ENCODE measurements at places on chromosomes 11 and 22.

GRCh38 chr22:47091246-47091651, 328.8 kb downstream of the TBC1D22A start:
- DNase-seq, result no peak

DNA sequence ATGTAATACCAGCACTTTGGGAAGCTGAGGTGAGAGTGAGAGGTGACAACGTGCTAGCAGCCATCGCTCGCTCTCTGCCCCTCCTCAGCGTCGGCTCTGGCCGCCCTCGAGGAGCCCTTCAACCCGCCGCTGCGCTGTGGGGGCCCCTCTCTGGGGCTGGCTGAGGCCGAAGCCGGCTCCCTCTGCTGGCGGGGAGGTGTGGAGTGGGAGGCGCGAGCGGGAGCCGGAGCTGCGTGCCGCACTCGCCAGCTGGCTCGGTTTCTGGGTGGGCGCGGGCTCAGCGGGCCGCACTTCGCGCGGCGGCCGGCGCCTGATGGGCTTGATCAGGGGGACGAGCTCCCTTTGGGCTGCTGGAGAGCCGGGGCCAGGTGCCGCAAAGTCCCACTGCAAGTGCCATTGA, 98.9 kb upstream of the UBASH3B start:
- peak; percentile 84 for DNase-seq

DNA sequence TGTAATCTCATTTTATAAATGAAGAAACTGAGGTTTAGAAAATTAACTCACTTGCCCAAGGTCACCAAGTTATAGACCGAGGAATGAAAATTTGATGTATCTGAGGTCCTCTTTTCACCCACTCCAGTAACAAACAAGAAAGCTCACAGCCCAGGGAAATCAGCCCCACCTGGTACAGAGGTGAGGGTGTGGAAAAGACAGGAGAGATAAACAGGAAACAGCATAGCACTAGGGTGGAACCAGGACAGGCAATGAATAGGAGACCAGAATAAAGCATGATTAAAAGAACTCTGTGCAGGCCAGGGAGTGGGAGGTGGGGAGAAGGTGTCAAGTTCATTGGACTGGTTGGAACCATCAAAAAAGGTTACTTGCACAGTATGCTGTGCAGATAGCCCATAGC, 46.2 kb upstream of the SMCO4 start:
- DNase-seq, result no peak

GRCh38 chr11:92136797-92137196, 87.8 kb upstream of the FAT3 start:
- no peak for DNase-seq

DNA sequence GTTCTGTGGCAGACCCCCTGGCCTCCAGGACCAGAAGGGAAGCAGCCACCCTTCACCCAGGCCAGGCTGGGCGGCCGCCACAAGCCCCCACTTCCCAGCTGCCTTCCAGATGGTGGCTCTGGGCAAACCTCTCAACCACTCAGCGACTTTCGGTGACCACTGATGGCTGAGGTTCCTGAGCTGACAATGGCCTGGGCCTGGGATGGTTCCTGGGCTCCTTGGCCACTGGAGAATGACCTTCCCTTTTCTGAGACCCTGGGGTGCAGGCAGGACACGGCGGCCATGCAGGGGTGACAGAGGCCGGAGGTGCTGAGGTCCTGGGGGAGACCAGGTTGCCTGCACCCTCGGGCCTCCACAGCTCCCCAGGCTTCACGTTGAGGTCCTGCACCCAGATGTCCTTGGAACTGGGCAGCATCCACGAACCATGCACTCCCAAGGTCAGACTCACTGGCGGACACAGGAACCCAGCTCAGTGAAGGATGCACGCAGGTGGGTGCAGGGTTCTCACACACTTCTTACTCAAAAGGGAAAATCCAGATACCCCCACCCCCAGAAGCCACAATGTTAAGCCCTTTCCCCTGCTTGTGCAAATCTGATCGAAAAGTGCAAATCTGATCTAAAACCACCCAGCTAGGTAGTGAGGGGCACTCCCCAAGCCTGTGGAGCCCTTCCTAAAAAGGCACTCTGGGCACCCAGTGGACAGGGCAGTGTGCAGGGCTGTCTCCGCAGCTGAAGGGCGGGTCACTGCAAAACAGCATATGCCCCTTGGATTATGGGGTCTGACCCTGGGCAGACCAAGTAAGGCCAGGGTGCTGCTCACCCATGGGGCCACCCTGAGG, 13.9 kb upstream of the PHLDA2 start:
- DNase-seq, result no peak

- DNase-seq, result peak; percentile 79
These were observed 1.1 kb downstream of the MTFP1 start for GRCh38 chr22:30426388-30427353.

DNA sequence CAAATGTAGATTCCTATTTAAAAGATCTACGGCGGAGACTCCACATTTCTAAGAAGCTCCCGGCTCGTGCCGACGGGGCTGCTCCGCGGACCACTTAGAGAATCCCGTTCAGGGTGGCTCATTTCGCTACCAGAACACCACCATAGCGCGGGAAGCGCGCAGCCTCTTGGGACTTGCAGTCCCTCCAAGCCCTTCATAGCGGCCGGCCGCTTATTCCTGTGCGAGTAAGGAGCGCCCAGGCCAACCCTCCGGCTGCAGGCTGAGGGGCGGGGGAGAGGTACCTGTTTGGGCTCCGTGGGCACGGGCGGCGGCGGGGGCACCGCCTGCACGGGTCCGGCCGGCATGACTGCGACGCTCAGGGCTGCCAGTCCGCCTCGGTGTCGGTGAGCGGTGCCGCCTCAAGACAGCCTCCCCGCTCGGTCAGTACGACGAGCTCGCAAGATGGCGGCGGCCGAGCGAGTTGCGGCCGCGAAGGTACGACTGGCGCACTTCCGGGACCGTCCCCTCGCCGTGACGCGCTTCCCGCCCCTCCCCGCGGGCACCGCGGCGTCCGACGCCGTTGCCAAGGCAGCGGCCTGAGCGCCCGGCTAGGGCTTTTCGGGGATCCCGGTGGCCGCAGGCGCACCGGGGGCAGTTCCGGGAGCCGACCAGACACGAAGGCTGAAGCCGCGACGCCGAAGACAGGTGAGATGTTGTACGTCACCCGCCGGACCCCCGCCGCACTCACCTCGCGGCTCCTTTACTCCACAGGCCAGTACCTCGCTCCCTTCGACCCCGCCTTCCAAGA, at the start of the genes CCDC157 and SF3A1:
Gene CCDC157 (plus strand): TSS at position 559 of the 787 bp plus-strand sequence. CDS start 8,994 bp downstream, outside the sequence.
Gene SF3A1 (minus strand): TSS at position 446 of the 787 bp plus-strand sequence. CDS start 102 bp downstream, at position 344.
- DNase-seq, result peak; percentile 93

DNA sequence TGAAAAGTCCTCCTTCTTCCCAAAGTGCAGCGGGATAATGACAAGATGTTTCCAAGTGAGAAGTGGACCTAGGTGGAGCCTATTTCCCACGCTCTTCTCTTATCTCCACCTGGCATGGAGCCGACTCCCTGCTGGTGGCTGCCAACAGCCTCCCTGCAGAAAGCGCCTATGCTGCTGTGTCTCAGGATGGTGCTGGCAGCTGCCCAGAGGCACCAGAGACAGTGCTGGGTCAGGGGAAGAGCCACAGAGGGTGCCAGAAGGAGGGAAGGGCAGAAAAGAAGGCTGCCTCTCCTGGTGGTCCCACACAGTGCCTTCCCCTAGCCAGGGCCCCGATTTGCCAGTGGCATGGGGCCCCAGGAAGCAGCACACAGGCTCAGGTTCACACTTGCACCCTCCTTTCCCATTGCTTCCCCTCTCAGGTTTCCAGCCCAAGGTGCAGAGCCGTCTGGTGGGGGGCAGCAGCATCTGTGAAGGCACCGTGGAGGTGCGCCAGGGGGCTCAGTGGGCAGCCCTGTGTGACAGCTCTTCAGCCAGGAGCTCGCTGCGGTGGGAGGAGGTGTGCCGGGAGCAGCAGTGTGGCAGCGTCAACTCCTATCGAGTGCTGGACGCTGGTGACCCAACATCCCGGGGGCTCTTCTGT, 19.0 kb downstream of the CD5 start:
- DNase-seq, result no peak

- no peak for DNase-seq
These were observed 36.9 kb downstream of the MAML2 start for GRCh38 chr11:96306071-96306470.

- DNase-seq, result no peak
These were observed 10.1 kb downstream of the MCM5 start for GRCh38 chr22:35409783-35410662.

DNA sequence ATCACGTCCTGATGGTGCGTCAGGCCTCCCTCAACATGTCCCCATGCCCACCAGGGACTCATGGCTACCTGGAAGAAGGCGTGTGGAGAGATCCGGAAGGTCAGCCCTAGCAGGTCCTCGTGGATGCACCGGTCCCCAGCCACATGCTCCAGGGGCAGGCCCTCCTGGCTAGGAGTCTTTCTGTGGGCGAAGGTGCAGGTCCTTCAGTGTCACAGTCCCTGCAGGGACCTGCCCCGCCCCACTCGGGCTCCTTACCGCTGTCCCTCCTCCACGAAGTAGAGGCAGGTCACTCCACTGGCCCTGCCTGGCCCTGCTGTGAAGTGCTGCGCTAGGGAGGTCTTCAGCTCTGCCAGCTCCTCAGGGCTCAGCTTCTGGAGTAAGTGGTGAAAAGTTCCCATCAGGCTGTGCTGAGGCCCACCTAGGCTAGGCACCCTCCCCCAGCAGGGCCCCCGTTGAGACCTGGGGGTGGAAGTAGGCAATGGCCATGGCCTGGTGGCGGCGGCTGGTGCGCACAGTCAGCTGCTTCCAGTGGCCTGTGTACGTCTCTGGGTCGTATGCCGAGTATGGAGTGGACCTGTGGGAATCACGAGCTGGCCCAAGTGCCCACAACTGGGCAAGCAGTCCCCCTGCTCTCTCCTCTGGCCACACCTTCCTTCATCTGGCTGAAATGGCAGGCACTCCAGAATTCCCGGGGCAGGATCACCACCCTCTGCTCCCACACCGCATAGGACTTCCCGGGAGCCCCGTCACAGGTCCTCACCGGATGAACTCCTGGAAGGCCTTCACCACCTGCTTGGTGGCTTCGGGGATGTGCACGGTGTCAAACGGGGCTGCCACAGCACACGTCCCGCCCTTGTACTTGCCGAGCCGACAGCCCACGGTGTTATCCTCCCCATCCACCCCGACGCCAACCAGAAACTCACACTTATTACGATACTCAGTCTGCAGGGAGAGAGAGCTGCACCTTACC, 1.1 kb upstream of the RANBP1 start:
- DNase-seq, result no peak

DNA sequence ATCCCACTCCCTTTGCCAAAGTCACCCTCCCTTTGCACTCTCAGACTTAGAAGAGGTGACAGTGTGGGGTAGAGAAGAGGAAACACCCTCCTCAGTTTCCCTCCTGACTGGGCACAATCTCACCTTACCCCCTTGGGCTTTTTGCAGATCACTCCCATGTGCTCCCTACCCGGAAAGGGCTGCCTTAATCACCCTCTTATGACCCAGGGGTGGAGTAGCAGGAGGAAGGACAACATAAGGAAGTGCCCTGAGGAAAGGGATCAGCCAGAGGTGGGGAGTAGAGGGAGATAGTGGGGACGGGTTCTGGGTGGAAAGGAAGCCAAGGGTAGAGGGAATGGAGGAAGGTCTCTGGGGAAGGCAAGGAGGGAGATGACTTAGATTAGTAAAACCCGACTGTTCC, 52.0 kb downstream of the NRXN2 start:
- DNase-seq, result no peak

Measured in ecto neural progenitor cell (in vitro differentiated cells).